HCEC 1CT (cell line): ENCODE measurements at places on chromosomes 3 and 15.
A peak's percentile ranks its signal among the peaks of the same experiment; 100 is the strongest.

DNA sequence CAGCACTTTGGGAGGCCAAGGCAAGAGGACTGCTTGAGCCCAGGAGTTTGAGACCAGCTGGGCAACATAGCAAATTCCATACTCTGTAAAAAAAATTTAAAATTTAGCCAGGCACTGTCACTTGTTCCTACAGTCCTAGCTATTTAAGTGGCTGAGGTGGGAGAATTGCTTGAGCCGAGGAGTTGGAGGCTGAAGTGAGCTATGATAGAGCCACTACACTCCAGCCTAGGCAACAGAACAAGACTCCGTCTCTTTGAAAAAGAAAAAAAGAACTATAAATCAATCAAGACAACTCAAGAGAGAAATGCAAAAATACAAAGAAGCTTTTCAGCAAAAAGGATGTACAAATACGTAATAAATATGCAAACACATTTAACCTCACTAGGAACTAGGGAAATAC is 78.8 kb downstream of the TJP1 start:
- DNase-seq = no peak

DNA sequence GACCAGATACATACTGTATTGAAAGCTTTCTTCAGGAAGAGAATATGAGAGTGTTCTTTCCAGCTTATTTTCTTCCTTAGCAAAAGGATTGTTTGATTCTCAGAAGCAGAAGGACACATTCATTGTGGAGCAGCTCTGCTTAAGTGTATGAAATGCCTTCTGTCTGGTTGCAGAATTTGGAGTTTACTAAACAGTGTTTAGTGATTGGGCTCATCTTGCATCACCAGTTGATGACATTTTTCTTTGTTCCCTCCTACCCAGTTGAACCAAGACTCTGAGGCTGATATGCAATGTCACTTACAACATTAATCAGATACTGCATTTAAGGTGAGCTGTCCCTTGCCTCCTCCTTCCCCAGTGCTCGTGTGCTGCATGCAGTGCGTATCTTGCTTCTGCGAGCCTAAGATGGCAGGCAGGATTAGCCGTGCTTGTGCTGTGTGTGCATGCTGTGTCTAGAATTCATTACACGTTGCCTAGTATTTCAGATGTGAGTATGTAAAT is 18.4 kb downstream of the ZBTB38 start:
- DNase-seq = peak; percentile 65

DNA sequence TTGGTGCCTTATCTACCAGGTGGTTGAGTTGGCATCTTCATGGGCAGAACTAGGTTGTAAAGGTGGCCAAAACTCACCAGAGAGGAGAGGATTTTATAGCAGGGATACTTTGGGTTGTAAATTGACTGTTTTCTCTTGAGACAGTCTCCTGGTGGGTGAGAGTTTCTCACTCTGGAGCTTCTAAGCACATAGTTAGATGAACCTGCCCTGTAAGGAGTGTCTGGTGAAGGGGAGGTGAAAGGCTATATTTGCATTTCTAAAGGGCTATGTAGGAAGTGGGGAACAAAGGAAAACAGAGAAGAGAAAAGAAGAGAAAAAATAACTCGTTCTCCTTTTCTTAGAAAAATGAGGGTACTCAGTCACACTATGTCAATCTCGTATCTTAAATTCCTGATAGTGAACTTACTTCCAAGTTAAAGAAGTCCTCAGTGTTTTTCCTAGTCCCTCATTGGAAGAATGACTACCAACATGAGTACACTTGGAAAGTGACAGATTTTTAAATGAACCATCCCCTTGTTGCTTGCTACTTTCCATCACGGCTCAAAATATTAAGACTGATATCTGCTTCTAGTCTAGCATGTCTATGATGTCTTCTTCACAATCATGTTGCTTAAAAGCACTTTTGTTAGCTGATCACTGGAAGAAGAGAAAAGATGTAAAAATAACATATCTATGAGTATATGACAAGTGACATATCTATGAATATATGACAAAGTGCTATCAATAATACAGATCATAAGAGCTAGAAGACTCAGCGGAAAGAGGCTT is 113.8 kb upstream of the P2RY1 start:
- DNase-seq = no peak

GRCh38 chr3:143977341-143978262 is 6.0 kb downstream of the DIPK2A start:
- DNase-seq = peak; percentile 24

DNA sequence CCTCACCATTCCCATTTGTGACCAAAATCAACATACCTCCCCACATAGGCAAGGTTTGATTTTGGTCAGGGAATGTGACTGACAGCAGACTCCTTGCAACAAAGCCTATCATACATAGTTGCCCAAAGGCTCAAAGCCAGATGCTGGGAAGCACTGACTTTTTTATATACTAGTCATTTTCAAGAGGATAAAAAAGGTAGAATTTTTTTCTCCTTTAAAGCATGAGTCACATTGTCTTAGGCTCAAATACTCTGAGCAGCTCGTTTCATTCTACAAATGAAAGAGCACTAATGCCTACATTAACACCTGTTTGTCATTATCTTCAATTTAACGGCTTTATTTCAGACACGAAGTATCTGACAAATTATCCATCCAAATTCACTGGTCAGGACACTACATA is 36.2 kb downstream of the ICE2 start:
- DNase-seq = peak; percentile 25

GRCh38 chr3:30078736-30079135 is 527.7 kb upstream of the TGFBR2 start:
- no peak for DNase-seq

DNA sequence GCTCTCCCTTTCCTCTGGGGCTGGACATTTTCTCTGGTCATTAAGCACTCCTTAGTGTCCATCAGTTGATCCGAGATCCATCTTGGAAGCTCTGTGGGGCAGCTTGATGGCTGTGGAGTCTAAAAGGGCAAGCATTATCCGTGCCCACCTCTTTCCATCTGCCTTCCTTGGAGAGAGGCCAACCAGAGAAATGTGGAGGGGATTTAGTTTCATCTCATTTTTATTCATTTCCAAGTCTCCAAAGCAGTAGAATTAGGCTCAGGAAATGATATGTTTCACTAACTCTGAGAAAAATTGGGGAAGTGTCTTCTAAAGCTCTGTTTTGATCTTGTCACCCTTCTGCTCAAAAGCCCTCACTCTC is 95.9 kb upstream of the KLHL25 start:
- no peak for DNase-seq

DNA sequence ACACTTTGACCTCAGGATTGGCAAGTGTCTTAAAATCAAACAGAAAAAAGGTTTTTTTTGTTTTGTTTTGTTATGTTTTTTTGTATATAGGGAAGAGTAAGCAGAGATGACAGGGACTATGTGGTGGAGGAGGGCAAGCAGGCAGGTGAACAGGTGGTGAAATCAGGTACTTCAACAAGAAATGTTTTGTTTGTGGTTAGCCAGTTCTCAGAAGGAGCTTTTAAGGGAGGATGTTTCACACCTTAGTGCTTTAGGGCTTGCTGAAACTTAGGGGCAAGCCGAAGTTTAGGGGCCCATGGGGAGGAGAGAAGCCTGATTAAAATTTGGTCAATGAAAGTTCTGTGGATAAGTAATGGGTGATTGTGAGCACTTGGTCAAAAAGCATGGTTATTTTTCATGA is 370.7 kb upstream of the SLCO3A1 start:
- DNase-seq = no peak

DNA sequence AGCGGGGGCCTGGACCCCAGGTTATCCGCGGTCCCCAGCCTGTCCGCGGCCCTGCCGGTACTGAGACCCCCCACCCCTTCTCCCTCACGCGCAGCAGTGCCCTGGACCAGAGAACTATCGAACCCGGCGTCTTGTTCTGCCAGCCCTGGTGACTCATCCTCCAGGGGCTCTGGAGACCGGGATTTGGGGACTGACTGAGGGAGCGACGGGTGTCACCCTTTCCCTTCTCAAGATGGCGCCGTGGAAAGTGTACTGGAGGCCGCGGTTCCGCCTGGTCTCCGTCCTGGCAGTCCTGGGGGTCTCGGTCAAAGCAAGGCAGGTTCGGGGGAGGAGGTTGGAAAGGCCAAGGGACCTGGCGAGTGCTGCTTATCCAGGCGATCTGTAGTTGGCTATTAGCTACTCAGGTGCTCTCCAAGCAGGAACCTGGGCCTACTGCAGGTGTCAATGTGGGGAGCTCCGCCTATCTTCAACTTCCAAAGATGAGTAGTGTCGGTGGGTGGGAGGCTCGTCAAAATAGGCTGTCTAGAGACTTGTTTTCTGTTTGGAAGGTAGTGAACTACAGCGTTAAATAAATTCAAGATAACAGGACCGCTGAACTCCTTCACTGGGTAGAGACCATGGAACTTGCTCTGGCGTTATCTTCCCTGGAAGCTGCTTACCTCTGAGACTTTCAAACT is 790 bp downstream of the RAB5A start:
- peak; percentile 54 for DNase-seq

- DNase-seq = no peak
Measured at GRCh38 chr15:81195339-81195864, 1.3 kb upstream of the IL16 start.

DNA sequence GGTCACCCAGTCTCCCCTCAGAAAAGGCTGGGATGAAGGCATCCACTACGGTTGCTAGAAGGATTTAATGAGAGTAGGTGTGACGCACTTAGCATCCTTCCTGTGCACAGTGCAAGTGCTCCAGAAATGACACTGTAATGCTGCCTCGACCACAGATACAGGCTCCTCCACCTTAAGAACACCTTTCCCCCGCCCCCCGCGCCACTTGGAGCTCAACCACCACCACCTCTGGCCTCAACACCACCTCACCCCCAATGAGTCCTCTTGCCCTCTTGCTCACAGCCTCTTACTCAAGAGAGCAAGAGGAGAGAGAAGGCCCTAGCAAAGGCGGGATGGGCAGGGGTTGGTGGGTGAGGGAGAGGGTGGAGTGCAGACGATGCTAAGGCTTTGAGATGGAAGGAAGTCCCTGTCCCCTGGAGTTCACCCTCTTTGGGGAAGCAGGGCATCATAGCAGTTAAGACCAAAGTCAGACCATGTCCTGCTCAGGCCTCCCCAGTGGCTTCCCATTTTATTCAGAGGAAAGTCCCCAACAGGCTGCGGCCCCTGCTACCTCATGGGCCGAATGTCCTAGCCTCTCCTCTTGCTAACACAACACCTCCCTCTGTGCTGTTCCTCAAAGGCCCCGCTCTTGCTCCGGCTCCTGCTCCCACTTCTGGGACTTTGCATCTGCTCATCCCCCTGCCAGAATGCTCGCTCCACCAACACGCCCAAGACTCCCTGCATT is 8.3 kb downstream of the STARD5 start:
- no peak for DNase-seq

DNA sequence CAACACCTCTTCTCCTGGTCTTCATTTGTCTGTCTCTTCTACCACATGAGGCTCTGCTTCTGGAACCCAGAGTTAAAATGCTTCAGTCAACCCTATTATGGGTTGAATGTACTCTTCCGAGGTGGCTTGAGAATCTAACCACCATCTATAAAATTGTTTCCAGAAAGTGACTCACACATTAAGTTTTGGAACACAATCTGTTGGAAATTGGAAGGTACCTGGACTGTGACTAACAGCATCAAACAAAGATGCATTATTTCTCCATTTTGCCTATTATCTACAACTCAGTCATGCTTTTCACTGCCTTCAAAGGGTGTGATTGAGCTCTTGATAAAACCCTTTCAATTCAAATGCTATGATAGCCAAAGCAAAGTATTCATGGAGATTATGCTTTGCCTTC is 499.0 kb upstream of the SEMA6D start:
- no peak for DNase-seq

GRCh38 chr3:56294286-56294685 is 174.0 kb downstream of the ERC2 start:
- DNase-seq = no peak

DNA sequence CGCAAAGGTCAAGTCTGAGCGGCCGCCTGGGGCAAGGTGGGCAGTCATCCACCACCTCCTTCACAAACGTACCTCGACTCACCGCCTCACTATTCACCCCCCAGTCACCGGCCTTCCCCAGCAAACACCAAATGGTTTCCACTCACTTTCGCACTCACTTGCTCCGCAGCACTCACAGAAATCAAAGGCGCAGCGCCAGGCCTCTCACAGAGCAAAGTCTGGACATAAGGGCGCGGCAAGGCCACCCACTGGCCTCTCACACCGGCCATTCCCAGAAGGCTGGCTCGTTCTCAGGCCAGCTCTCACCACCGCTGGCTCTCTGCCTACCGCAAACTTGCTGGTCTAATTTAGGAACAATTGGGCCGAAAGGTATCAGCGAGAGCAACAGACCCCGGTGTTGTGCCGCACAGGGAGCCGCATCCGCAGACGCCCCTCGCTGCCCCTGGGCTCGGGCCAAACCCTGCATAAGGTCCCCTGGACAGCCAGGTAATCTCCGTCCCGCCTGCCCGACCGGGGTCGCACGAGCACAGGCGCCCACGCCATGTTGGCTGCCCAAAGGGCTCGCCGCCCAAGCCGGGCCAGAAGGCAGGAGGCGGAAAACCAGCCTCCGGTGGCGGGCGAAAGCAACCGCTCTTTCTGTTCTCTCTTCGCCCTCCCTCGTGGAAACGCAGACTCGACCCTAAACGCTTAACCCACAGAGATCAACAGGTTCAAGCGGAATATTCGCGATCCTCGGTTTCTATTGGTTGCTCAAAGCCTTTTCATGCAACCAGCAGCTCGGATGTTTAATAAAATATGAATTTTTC is 2.9 kb downstream of the SHOX2 start:
- DNase-seq = no peak

GRCh38 chr3:74500257-74500656 is 114.2 kb downstream of the CNTN3 start:
- DNase-seq = no peak

DNA sequence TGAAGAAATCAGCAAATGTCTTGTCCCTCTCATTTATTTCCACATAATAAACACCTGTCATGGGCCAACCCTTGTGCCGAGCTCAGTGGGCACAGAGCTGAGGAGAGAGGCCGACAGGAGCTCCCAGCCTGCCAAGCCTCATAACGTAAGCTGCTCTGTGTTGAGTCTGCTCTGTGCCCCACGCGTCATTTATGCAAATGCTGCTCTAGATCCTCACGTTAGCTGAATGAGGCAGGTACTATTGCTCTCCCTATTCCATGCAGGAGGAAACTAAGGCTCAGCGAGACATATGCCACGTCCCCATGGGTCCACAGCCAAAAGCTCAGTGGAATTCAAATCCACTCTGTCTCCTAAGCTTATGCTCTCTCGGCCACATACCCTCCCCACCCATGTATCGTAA is 41.5 kb downstream of the EFCAB12 start:
- no peak for DNase-seq

GRCh38 chr15:98881526-98882520 is 125.8 kb downstream of the PGPEP1L start:
- peak; percentile 72 for DNase-seq

GRCh38 chr3:42745291-42745745 is 27.7 kb downstream of the CCDC13 start:
- DNase-seq = no peak

- DNase-seq = peak; percentile 86
Measured at GRCh38 chr3:33061782-33062181, 35.2 kb downstream of the GLB1 start.

GRCh38 chr3:37384117-37384516 is 209.7 kb upstream of the LRRFIP2 start:
- DNase-seq = no peak

GRCh38 chr3:71456156-71456555 is 127.4 kb downstream of the FOXP1 start:
- DNase-seq = peak; percentile 9
